ENCODE measurements at places on chromosomes 6 and 20.

- DNase-seq, result no peak
These were observed 3.1 kb upstream of the MAP3K5 start for GRCh38 chr6:136795386-136795785.

GRCh38 chr6:168374051-168374502 lies 54.5 kb upstream of the DACT2 start:
- no peak for DNase-seq

DNA sequence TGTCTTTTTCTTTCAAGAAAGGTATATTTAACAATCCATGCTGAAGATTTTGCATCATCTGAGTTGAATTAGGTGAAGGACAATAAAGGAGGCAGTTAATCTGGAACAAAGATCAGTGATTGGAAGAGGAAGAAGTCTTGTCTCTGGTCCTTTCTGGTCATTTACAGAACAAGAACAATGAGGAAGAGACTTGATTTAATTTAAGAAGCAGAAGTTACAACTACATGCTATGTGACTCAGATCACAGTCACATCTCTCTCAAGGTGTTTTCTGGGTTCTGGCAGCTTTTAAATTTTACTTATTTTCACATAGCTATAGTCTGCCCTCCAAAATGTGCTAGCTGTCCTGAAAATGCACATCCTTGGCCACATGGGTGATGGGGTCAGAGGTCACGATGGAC lies 53.5 kb upstream of the DEK start:
- DNase-seq, result no peak

GRCh38 chr20:36314734-36315544 lies 8.8 kb downstream of the DLGAP4 start:
- no peak for DNase-seq

GRCh38 chr6:141752677-141753076 lies 380.0 kb upstream of the GJE1 start:
- DNase-seq, result no peak

- DNase-seq, result no peak
These were observed 72.0 kb downstream of the GMDS start for GRCh38 chr6:2173203-2173961.

DNA sequence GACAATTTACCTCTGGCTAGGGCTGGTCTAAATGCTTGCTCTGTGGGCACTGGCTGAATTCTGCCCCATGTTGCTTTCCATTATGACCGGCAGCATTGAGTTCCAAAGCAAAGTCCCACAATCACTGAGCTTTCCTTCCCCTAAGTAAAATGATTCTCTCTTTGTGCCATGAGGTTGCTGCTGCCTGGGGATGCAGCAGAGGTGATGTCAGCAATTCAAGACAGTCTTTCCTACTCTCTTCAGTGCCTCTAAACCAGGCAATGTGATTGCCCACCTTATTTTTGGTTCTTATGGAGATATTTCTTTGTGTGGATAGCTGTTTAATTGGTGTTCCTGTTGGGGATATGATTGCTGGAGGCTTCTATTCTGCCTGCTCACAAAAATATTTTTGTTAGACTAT lies 1043.9 kb upstream of the EPHA7 start:
- DNase-seq, result no peak

All from WERI-Rb-1 (cell line).